ENCODE measurements at places on chromosomes 11 and 22.

GRCh38 chr11:32034149-32034548 is 56.7 kb upstream of the RCN1 start:
- DNase-seq = no peak

- no peak for DNase-seq
Observed at GRCh38 chr11:63896071-63896470, 20.9 kb downstream of the RCOR2 start.

- no peak for DNase-seq
Observed at GRCh38 chr22:29704528-29705285, 15.1 kb upstream of the CABP7 start.

DNA sequence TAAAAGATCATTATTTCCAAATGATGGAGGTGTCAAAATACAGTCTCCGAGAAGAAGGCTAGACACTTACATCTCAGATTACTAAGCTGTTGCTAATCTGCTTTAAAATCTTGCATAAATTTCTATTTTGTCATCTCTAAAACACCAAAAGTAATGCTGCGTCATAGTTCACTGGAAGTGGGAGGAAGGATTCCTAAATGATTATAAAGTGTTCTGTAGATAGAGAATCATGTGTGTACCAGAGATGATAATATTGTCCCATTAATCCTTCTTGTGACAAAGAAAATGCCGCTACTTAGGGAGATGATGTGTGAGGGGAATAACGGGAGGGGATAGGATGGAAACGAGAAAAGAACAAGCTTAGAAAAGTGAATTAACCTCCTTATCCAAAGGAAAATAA is 268.6 kb downstream of the JRKL start:
- no peak for DNase-seq

DNA sequence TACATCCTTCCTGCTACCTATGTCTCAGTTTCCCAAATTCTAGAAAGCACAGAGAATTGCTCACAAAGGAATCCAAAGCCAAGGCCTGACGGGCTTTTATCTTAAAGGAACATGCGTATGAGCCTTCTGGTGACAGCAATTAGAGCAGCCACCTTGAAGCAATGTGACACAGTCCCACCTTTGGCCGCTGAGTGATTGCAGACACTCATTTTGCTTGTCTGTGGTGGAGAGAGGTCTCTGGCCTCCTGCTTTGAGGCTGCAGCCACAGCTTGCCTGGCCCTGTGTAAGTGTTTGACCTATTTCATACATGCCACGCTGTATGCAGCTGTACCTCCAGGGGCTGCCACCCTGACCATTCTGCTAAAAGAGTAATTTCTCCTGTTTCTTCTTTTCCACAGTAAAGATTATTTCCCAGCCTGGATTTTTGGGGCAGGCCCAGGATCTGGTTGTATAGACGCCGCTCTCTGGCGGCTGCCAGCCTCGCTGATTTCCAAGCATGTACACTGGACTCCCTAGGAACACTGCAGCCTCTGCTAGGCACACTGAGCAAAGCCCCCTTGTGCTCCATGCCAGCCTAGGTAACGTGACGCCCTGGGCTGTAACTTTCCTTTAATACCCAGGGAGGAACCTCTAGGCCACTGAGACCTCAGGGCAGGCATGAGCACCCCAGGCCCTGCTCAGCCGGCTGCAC is 1.1 kb upstream of the TMA7B start:
- DNase-seq = no peak

DNA sequence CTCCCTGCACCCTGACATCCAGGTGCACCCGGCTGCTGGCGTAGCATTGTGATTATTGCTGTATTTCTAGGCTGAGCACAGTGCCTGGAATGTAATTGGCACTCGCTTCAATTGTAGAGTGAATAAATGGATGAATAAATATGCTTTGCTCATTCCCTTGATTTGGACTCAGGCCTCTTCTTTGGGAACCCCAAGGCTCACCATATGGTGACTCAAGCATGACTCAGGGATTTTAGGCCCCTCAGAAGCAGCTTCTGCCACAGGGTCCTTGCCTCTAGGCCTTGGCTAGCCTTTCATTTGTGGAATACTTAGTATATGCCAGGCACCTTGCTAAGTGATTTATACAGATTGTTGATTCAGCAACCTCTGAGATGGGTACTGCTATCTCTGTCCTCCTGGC is 78.9 kb downstream of the GRIK4 start:
- no peak for DNase-seq

All from activated T-cell treated with anti-CD3 and anti-CD28 coated beads for 24 hours (primary cell).